ENCODE measurements at places on chromosomes 12 and 14.

GRCh38 chr12:29238822-29239291, 89.8 kb downstream of the FAR2 start:
- DNase-seq: peak; percentile 19

- peak; percentile 37 for DNase-seq
These were observed 151.0 kb downstream of the SRGAP1 start for GRCh38 chr12:63995512-63995911.

DNA sequence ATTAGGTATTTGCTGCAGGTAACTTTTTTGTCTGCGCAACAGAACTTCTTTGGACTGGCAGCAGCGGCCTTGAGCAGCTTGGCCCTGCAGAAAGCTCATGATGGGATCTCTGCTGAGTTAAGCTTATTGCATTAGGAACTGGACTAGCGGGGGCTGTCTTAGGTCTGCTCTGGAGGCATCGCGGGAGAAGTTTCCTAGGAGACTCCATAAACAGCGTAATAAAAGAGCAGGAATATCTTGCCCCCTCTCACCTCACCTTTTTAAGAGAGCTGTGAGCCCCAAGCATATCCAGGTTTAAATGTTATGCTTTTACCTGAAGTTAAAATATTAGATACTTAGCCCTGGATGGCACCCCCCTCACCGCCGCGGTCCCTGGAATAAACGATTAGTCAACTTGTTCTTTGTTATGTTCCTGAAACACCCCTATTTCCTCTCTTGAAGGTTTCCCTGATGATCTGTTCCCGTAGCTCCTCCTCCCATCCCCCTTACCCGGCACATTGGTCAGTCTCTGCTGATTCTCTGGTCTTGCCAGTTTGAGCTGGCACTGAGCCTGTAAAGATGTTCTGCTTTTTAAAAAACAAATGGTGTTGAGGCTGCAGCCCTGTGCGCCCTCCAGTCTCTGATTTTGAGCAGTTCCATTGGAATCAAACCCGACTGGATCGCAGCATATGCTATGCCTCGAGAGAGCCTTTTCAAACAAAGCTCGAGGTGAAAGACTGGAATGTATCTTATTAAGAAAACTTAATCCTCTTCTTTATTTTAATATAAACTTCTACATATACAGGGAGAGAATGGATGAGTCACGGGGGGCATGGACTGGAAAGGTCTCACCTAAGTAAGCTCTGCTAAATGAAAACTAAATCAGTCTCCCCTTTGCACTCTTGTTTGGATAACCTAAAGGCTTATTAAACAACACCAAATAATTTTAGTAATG, 1.9 kb downstream of the MLXIP start:
- DNase-seq: peak; percentile 92

DNA sequence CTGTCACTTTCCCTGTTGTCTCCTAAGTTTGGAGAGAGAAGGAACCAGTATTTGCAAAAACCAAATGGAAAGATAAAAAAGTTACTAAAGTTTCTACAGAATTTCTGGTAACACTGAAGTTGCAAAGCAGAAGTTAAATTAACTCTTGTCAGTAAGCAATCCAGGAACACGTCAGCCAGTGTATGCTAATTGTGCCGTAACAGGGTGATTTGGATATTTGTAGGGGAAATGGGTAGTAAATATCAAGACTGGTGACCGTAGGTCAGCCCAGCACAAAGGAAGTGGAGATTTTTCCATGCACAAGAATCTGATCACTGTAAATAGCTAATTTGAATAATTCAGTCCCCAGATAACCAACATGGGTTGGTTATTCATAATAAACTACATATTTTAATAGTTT, 2.3 kb downstream of the CDKN1B start:
- no peak for DNase-seq

DNA sequence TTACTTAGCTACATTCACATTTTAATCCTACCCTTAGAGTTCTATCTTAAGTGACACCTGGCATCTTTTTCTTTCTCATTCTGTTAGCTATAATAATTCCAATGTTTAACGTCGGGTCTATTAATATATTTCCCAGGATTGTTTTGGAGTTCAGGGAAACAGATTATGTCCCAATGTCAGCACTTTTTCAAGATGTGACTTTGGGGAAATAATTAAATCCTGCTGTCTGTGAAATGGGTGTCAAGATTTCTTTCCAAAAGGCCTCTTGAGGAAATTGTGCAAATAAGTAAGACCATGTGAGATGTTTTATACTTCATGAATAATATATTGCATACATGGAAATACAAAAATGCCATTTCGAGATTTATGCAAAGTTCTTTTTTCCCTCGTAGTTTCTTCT, 887.6 kb upstream of the SEL1L start:
- DNase-seq: no peak

DNA sequence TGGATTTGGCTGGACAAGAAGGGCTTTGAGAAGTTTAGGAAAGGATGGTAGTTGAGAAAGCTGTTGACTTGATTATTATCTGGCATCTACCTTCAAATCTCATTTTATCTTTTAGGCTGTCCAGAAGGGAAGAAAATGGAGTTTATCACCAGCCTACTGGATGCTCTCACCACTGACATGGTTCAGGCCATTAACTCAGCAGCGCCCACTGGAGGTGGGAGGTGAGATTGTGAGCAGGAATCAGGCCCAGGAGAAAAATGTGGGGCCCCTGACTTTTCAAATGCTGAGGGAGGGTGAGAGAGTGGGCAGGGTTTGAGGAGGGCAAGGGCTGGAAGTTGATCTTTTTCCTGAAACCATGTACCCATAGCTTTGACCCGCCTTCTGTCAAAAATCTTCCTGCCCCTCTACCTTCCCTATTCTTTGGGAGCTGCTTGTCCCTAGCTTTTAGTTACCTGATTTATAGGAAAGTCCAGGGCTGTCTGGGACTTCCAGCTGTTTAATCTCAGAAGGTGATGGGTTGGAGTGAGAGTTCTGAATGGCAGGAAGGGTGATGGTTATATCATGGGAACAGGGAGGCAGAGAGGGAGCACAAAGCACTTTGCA, 134.2 kb downstream of the SMOC1 start:
- DNase-seq: peak; percentile 10

GRCh38 chr14:105889666-105890473, 363.5 kb downstream of the TMEM121 start:
- DNase-seq: no peak

DNA sequence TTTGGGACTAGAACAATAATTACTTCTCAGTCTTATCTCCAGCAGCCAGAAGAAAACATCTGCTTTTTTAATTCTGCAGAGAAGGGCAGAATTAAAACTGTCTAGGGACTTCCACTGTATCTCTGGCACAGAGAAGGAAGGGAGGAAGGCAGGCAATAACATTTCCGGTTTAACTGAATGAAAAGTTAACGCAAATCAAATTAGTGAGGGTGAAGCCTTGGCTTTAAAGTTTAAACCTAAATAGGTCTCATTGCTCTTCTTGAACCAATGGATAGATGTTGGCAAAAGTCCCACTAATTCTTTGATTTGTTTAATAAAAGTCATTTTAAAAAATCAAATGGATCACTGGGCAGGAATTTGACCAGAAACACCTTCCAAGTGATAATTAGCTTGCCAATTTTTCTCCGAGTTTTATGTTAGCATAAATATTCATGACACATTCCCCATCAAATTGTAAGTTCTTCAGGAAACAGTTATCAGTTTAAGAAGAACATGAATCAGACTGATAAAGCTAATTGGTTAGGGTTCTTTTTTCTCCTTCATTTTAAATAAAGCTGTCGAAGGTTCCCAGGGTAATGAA, 181.9 kb downstream of the SLC15A5 start:
- DNase-seq: no peak

GRCh38 chr12:78185109-78185508, 354.4 kb downstream of the NAV3 start:
- peak; percentile 83 for DNase-seq

DNA sequence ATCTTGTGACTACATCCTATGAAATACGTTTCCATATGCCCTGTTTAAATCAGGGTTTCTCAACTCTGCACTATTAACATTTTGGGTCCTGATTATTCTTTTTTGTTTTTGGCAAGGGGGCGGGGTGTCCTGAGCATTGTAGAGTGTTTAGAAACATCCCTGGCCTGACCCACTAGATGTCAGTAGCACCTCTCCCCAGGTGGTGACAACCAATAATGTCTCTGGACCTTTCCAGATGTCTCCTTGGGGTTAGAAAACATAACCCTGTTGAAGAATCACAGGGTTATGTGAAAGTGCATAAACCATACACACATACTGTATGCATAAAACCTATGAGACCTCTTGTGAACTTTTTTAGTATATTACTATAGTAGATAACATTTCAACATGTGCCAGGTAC, 1.4 kb downstream of the ACAD10 start:
- no peak for DNase-seq

DNA sequence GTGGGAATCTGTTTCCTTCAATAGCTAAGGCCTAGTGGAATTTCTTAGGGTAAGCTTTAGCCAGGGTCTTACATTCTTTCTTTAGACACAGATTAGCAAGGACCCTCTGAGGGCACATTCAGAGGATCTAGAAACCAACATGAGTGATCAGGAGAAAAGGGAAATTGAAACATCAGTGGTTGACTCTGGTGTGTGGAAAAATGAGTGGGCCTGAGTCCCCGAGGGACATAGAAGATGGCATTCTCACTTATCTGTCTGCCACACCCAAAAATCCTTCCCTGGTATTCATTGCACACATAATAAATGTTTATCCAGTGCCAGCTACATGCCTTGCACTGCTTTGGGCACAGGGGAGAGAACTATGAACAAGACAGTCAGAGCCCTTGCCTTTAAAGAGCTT, 82.9 kb downstream of the SSPN start:
- DNase-seq: no peak

GRCh38 chr12:102625819-102626218, 145.5 kb upstream of the IGF1 start:
- no peak for DNase-seq

DNA sequence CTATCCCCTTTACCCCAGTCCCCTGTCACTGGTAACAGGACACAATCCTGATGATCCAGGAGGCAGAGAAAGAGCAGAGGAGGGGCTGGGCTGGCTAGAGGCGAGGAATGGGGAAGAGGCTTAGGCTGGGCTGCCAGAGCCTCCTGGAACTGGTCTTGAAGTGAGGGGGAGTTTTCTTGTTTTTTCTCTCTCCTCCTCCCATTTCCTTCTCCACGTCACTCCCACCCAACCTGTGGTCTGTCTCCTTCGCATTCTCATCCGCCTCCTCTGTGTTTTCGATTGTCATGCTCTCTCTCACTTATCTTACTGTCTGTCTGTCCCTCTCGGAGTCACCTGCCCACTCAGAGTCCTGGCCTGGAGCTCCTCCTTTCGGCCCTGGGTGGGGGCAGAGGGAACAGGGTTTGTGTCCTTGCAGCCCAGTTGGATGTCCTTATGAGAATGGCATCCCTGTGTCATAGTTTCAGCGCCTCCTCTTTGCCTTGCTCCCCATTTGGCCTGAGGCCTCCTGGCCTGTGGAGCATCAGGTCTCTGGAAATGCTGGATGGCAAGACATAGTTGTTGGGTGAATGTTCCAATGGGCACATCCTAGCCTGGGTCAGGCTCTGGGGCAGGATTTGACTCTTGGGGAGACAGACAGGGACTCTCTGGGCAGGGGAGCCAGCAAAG, 3.4 kb upstream of the KRT80 start:
- peak; percentile 92 for DNase-seq

- peak; percentile 53 for DNase-seq
These were observed at the start of gene PELI2 for GRCh38 chr14:56117765-56118610. TSS of gene PELI2 (plus strand) at chr14:56118411. CDS start at chr14:56118661, 250 bp downstream.

- no peak for DNase-seq
These were observed 60.8 kb downstream of the SLC24A4 start for GRCh38 chr14:92383805-92384204.

DNA sequence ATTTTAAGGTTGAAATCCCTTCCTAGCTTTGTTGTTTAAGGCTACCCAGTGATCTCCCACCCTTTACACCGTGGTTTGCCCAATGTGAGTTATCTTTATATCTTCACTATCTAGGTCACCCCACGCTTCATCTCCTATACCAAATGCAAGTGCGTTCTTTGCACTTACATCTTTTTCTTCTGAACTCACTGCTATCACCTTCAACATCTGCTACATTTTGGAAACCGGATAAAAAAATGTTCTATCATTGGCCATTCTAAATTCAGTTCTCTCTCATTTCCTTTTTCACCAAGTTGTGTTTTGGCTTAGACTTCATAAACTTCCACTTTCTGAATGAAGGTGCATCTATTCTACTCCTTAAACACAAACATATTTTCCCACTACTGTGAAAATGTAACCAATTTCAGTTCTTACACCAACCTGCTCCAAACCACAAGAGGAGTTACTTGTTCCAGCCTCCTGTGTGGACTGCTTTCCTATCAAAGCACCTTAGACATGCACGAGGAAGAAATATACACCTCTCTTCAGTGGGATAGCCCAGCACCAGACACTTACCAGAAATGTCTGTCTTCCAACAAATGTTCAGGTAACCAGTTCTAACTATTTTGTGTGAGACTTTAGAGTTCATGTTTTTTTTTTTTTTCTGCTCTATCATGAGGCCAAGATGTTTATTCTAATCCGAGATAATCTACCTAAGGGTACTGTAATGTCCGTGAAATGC, 21.9 kb downstream of the CLEC9A start:
- DNase-seq: no peak

GRCh38 chr14:36676236-36676635, 14.6 kb downstream of the PAX9 start:
- no peak for DNase-seq

DNA sequence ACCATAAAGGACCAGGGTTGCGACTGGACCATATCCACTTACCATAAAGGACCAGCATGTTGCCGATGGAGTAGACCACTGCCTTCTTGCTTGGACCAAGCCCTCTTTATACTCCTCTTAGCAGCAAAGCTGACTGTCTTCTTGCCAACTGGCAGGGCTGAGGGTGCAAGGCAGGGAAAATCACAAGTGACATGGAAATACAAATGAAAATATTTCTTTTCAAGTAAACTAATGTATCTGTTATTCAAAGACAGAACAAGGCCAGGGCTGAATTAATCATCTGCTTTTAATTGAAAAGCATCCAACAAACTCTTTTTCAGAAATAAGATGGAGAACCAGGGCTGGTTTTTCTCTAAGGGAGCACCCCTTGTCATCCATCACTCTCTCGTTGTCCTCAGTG, at the start of gene CELA1:
Gene CELA1 (minus strand): TSS at position 99 of the 400 bp plus-strand sequence. CDS start 41 bp downstream, at position 58.
- DNase-seq: no peak

DNA sequence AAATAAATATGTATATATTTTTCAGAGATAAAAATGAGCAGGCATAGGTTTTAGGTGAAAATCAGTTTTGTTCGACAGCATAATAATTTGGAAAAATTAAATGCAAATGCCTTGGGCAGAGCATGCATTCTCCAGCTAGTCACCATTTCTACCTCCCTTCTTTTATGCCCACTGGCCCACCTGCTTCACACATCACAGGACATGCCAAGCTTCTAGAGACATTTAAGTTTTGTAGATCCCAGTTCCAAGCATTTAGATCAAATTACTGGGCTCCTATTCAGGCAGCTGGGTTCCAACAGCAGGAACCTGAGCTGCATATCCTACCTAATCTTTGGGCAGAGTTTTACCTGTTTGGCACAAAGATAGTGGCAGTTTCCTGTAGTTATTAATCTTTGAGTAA, 67.6 kb upstream of the SLC38A4 start:
- DNase-seq: no peak

DNA sequence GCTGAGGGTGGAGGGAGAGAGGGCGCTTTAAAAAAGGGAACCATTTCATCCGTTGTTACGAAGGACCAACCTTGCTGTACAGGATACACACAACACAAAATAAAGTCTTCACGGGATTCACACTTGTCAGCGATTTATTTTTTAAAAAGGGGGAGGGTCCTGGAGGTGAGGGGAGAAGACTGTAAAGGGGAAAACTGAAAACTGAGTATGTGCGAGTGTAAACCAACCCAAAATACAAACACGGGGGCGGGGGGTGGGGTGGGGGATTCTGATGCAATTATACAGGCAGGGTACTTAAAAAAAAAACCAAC, 499 bp upstream of the PRKAG1 start:
- DNase-seq: no peak

GRCh38 chr14:64912261-64912660, 2.0 kb upstream of the CHURC1 start:
- peak; percentile 80 for DNase-seq

GRCh38 chr14:72678356-72678755, 215.5 kb downstream of the DPF3 start:
- DNase-seq: peak; percentile 23

All from amniotic epithelial cell (primary cell).